ENCODE measurements at places on chromosomes 1 and 21.

GRCh38 chr1:170388489-170388888, 143.5 kb upstream of the GORAB start:
- no peak for DNase-seq

DNA sequence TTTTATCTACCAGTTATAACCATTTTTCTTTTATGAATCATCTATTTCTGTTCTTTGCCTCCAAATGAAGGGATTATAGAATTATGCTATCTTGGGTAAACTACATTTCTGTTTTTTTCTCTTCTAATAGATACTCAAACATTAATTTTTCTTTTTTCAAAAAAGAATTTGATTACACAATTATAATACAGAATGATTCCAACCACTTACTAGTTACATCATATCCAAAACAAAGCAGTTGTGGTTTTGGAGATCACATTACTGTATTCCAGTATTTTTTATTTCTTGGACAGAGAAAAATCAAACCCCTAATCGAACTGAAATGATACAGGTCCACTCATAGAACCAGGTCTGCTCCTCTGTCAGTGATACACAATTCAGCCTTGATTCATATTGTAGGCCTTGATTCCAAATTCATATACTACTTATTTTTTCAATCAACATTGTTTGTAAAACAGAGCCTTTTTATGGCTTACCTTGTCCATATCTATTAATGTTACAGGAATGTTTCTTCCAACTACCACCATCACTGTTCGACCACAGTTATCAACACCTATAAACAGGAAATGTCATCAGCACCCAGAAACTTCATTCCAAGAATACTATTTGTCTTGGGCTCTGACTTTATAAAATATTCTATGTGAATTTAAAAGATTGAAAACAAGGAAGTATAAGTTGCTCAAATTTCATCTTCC, 43.2 kb downstream of the GDAP2 start:
- no peak for DNase-seq

DNA sequence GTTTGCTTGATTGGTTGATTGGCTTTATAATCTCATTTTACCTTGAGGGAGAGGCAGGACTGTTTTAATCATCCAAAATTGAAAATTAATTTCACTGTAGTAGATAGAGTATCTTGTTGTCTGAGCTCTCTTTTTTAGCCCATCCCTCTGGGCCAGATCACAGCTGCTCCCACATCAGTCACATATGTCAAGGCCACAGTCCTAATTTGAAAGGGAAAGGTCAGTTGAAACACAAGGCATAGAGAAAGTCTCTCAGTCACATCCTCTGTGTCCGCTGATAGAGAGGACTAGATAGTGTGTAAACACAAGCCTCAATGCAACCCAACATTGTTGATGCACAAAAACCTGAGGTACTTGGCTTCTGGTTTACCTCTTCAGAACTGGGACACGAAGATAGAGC, 6.8 kb downstream of the C1orf74 start:
- DNase-seq = no peak

- no peak for DNase-seq
These were observed 784.5 kb downstream of the USP25 start for GRCh38 chr21:16514316-16514715.

DNA sequence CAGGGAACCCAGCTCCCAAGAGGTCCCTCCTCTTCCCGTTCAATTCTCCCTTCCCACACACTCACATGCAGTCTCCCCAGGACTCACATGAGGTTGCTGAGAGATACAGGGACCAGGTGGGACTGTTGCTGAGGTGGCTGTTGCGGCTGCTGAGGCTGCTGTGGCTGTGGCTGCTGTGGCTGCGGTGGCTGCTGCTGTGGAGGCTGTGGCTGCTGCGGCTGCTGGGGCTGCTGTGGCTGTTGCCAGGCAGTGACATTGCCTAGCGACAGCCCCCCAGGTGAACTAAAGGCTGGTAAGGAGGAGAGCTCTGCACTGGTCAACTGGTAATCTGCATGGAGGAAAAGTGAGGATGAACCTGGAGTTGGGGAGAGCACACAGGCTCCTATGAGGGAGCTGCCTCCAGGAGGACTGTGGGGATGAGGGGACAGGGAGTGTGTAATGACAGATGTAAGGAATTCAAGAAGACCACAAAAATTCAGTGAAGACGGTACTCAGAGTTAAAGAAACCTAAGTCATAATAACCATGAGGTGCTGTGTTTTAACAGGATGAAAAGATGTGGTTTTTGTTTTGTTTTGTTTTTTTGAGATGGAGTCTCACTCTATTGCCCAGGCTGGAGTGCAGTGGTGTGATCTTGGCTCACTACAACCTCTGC, 31.8 kb downstream of the MEF2D start:
- no peak for DNase-seq

DNA sequence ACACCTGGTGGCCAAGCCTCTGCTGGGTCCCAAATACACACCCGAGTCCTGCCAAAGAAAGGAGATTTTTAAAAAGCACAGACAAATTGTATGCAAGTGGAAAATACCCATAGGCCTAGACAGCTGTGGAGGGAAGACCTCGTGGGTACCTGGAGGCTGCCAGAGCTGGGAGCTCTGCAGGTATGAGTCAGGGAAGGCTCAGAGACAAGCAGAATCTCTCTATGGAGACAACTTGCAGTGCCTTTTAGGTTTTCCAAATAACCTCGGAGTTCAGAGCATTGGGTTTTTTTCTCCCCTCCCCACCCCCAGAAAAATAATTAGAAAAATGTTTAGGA, 127.7 kb downstream of the EDEM3 start:
- no peak for DNase-seq

GRCh38 chr1:224457782-224458144, 23.2 kb upstream of the WDR26 start:
- DNase-seq = no peak

- DNase-seq = no peak
These were observed 41.1 kb upstream of the MTR start for GRCh38 chr1:236753964-236754363.

- no peak for DNase-seq
These were observed 508.3 kb upstream of the PKN2 start for GRCh38 chr1:88175631-88176226.

DNA sequence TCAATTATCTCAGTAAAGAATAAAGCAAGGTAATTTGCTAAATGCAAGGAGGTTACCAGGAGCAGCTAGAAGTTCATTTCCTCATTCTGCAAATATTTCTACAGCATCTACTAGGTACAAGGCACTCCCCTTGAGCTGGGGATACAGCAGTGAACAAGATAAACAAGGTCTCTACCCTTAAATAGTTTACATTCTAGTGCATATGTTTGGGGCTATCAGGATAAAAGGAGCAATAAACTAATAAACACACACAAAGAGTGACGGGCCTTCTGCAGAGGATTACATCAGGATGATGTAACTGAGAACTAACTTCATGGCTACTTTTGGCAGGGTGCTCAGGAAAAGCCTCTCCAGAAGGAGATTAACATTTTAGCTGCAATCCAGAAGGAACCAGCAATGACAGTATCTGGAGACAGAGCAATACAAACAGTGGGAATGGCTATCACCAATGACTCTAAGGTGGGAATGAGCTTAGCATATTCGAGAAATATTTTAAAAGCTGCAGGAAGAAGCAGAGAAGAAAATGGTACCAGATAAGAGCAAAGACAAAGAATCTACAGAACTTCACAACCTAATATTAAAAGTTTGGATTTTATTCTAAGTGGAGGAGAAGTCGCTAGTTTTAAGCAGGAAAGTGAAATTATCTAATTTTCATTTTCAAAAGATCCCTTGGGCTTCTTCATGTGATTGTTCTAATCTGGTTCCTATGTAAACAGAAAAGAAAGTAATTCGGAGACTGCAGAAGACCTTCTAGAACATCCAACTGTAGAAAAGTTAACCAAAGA, 25.8 kb downstream of the TP53BP2 start:
- DNase-seq = no peak

DNA sequence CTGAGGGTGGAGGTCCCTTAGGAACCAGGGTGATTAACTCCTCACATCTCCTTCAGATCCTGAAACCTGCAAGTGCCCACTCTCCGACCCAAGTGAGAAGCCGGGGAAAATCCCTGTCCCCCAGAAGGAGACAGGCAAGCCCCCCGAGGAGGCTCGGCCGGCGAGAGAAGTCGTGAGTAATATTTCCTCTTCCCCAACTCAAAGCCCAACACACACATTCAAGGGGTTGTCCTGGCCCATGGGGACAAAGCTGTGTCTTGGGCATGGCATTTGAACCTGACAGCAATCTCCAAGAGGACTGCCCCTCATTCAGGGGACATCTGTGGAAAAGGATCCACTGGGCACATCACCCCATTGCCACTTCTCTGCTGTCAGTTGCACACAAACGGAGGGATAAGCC, 23.6 kb downstream of the VASH2 start:
- DNase-seq = no peak

DNA sequence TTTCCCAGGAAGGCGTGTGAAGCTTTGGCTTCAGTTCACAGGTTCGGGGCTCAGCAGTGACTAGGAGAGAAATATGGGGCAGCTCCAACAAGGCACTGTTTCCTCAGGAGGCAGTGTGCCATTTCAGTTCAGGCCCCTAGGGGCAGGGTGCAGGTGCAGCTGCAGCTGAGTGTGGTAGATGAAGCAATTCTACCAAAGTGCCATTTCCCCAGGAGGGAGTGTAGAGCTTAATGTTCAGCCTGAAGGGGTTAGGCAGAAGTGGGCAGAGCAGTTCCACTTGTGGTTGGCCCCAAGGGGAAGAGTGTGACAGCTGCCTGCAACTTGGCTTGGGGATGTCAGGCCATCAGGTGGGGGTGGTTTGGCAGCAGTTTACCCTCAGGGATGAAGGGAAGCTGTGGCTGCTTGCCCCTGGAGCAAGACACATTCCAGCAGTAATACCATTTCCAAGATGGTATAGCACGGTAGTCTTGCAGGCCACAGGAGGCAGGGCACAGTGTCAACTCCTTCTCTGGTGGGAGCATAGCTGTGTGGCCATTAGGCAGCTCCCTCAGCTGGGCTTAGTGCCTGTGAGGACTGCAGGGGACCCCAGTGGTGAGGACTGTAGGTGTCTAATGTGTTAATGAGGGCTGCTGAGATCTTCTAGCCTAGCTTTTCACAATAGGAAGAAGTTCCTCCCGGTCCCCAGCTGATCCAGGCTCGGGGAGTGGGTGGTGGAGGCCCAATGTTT, 34.7 kb downstream of the RGSL1 start:
- DNase-seq = no peak

GRCh38 chr21:42556960-42557359, 43.3 kb downstream of the SLC37A1 start:
- DNase-seq = no peak

DNA sequence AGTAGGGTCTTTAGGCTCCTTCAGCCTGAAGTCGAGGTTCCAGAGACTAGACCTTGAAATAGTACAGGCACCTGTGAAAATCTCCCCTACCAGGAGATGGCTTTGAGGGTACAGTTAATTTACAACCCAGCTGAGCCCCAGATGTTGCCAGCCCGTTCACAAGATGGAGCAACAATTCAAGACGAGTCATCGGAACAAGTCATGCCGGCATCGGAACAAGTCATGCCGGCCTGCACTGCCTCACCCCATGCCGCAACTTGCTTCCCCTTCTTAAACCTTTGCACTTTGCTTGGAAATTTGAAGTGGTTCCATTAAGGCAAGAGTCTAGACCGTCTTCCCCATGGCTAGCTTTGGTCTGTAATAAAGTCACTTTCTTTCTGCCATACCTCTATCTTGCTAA, 16.0 kb downstream of the HHAT start:
- DNase-seq = no peak

- no peak for DNase-seq
These were observed 8.5 kb upstream of the COL8A2 start for GRCh38 chr1:36133484-36133883.

DNA sequence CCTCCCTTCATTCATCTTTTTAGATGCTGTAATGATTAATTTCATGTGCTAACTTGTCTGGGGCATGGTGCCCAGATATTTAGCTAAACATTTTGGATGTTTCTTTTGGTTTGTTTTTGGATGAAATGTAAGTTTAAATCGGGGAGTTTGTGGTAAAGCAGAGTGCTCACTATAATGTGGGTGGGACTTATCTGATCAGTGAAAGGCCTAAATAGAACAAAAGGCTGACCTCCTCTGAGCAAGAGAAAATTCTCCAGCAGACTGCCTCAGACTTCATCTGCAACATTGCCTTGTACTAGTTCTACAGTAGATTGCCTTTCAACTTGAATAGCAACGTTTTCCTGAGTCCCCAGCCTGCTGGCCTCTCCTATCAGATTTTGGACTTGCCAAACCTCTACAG, 183.6 kb downstream of the S1PR1 start:
- DNase-seq = no peak
